ENCODE measurements at places on chromosomes 2 and 18.

DNA sequence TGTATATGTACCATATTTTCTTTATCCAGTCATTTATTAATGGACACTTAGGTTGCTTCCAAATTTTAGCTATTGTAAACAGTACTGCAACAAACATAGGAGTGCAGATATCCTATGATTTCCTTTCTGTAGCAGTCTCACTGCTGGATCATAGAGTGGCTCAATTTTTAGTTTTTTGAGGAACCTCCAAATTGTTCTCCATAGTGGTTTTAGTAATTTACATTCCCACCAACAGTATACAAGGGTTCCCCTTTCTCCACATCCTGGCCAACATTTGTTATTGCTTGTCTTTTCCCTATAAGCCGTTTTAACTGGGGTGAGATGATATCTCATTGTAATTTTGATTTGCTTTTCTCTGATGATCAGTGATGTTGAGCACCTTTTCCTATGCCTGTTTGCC lies 114.3 kb downstream of the TMEM17 start:
- H3K27ac ChIP-seq: no peak overlapping the region
- peaks cover 5% of the 10 kb centered on the region for H3K36me3 ChIP-seq
- no peaks in the 10 kb centered on the region for H3K4me1 ChIP-seq

- H3K27me3 ChIP-seq: peaks cover 5% of the 10 kb centered on the region
- no peak overlapping the region for H3K4me3 ChIP-seq
- H3K36me3 ChIP-seq: no peaks in the 10 kb centered on the region
These were observed 41.2 kb upstream of the KLF11 start for GRCh38 chr2:10002109-10002508.

DNA sequence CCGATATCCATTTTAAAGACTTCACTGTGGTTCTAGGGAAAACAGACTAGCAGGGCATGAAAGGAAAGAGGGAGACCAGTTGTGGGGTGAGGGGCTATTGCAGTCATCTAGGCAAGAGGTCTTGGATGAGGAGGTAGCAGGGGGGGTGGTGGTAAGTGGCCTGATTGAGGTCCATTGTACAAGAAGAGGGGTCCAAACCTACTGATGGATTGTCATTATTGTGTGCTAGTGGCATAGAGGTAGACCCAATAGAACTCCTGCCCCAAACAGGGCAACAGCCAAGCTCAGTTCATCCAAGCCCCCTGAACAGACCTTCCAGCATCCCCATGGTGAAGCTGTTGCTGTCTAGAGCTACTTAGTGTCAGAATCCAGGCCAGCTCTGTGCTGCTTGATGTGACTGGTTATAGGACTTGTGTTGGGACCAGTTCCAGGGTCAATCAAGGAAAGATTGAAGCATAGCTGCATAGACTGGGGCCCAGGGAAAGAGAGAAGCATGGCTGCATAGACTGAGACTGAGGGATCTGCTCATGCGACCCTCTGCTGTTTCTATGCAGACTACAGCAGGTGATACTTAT lies 7.0 kb downstream of the ASAP2 start:
- peaks cover 4% of the 10 kb centered on the region for H3K36me3 ChIP-seq
- DNase-seq: no peak
- peaks cover 52% of the 10 kb centered on the region for H3K4me1 ChIP-seq

DNA sequence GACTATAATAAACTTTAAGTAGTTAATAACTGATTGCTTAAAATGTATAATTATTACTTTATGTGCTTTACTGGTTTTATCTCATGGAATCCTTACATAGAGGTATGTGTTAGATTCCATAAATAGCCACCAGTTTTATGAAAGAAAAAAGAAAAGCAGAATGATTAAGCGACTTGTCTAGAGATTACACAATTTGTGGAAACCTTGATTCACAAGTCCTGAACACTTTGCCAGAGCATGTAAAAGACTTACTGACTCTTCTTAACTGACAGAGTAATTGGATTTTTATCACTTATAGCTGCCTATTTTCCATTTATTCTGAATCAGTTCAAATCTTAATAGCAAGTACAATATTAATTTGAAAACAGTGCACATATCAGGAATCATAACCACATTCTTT lies 448.7 kb upstream of the NETO1 start:
- H3K27ac ChIP-seq: no peak overlapping the region
- H3K36me3 ChIP-seq: no peaks in the 10 kb centered on the region
- no peaks in the 10 kb centered on the region for H3K27me3 ChIP-seq
- DNase-seq: no peak
- no peaks in the 10 kb centered on the region for H3K4me1 ChIP-seq

GRCh38 chr2:176178757-176179295 lies 9.6 kb upstream of the HOXD1 start:
- peaks cover 37% of the 10 kb centered on the region for H3K27me3 ChIP-seq
- no peak overlapping the region for H3K4me3 ChIP-seq
- no peak for DNase-seq
- peaks cover 14% of the 10 kb centered on the region for H3K36me3 ChIP-seq
- H3K27ac ChIP-seq: no peak overlapping the region
- H3K4me1 ChIP-seq: peaks cover 44% of the 10 kb centered on the region

- H3K36me3 ChIP-seq: no peaks in the 10 kb centered on the region
- peaks cover 1% of the 10 kb centered on the region for H3K27me3 ChIP-seq
- H3K27ac ChIP-seq: no peak overlapping the region
- peaks cover 6% of the 10 kb centered on the region for H3K4me1 ChIP-seq
- no peak overlapping the region for H3K4me3 ChIP-seq
- no peak for DNase-seq
These were observed 3.9 kb upstream of the SRBD1 start for GRCh38 chr2:45614871-45615415.

DNA sequence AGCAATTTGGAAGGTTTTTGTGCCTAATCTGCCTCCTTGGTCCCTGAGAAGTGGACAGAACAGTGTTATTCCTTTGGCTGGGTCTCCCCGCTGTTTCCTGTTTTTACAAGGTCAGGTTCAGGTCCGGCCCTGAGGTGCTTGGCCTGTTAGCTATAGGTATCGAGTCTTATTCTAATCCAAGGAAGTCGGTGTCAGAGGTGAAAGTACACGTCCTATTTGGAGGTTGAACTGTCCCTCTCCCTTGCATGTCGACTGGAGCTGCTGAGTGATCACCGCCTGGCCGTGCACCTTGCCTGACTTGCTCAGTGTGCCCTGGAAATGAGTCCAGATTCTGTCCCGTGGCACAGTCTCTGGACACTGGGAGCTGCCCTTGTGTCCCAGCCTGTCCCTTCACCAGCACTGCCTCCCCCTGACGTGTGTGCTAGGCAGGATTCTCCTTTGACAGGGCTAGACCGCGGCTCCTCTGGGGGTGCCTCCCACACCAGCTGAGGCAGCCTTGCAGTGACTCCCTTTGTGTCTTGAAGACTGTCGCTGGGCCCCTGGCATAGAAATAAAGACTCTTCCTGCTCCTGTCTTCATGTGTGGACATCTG lies 65.7 kb upstream of the RBM44 start:
- H3K27ac ChIP-seq: peak overlapping the region; percentile 86
- peaks cover 59% of the 10 kb centered on the region for H3K4me1 ChIP-seq
- peaks cover 5% of the 10 kb centered on the region for H3K27me3 ChIP-seq
- H3K4me3 ChIP-seq: no peak overlapping the region
- no peak for DNase-seq

DNA sequence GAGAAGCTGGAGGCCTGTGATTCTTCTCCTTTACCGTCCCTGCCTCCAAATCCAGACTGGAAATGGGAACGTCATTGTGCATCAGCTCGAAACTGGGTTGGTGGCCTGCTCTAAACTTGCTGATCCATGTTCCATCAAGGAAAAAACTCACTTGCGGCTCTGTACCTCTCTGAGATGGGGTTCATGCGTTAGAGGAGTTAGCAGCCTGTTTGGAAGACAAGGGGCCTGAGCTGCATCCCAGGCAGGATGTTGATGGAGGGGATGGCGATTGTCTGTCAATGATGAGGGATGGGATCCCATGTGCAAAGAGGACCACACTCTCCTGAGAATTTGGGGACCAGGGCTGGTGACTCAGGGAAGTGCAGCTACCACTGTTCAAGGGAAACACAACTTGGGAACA lies 26.0 kb downstream of the TWIST2 start:
- H3K4me1 ChIP-seq: no peaks in the 10 kb centered on the region
- H3K4me3 ChIP-seq: no peak overlapping the region
- peaks cover 3% of the 10 kb centered on the region for H3K36me3 ChIP-seq
- H3K27me3 ChIP-seq: peaks cover 2% of the 10 kb centered on the region
- no peak overlapping the region for H3K27ac ChIP-seq
- no peak for DNase-seq

- no peak for DNase-seq
- no peak overlapping the region for H3K27ac ChIP-seq
- H3K4me1 ChIP-seq: peaks cover 17% of the 10 kb centered on the region
These were observed 33.9 kb upstream of the IKZF2 start for GRCh38 chr2:213185147-213185822.

GRCh38 chr2:99948010-99948409 lies 194.4 kb downstream of the AFF3 start:
- H3K36me3 ChIP-seq: no peaks in the 10 kb centered on the region
- peaks cover 9% of the 10 kb centered on the region for H3K27me3 ChIP-seq
- no peak overlapping the region for H3K27ac ChIP-seq

GRCh38 chr18:26460449-26461091 lies 87.8 kb downstream of the KCTD1 start:
- no peak for DNase-seq
- H3K36me3 ChIP-seq: peaks cover 7% of the 10 kb centered on the region
- H3K4me3 ChIP-seq: no peak overlapping the region
- no peak overlapping the region for H3K27ac ChIP-seq

Data from endothelial cell (in vitro differentiated cells).